NCI-H2171 (cell line): ENCODE measurements at places on chromosomes 7 and 10.
A peak's percentile ranks its signal among the peaks of the same experiment; 100 is the strongest.

DNA sequence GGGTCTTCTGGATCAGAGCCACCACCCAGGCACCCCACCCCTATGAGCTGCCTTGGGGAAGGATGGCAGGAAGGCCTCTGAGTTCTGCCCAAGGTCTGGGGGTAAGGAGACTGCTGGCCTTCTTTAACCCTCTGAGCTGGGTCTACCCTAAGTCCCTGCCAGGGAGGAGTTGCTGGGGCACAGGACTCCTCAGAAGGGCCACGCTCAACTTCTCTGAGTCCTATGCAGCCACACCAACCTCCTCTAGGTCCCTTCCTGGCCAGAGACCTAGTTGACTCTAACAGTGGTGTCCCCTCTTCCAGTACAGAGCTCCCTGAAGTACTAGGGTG lies 2.6 kb upstream of the NEURL1 start:
- no peak for DNase-seq

DNA sequence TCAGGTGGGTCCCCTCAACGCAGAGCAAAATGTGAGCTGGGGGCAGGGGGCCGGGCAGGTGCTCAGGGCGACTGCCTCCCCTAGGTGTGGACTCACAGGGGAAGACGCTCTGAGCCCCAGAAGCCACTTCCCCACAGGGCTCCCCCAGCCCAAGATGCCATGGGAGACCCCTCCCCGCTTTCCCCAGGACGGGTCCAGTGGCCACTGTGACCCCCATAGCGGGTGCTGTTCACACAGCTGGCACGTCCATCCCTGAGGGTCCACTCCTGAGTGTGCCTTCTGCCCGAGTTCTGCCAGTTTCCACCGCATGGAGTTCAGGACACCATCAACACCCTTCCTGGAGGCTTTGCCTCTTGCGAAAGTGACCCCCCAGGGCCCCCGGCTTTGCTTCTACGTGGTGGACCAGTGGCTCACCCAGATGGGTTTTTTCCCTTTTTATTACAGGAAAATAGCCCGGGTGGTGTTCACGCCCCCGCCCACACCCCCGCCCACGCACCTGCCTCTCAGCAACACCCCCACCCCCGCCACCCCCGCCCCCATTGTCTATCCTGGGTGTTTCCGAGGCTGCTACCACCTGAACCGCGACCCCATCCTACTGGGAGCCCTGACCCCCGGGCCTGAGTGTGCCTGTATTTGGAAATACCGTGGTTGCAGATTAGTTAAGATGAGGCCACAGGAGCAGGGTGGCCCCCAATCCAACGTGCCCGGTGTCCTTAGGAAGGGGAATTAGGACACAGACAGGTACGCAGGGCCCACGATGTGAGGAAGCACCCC lies 32.0 kb downstream of the ADAP1 start:
- no peak for DNase-seq

DNA sequence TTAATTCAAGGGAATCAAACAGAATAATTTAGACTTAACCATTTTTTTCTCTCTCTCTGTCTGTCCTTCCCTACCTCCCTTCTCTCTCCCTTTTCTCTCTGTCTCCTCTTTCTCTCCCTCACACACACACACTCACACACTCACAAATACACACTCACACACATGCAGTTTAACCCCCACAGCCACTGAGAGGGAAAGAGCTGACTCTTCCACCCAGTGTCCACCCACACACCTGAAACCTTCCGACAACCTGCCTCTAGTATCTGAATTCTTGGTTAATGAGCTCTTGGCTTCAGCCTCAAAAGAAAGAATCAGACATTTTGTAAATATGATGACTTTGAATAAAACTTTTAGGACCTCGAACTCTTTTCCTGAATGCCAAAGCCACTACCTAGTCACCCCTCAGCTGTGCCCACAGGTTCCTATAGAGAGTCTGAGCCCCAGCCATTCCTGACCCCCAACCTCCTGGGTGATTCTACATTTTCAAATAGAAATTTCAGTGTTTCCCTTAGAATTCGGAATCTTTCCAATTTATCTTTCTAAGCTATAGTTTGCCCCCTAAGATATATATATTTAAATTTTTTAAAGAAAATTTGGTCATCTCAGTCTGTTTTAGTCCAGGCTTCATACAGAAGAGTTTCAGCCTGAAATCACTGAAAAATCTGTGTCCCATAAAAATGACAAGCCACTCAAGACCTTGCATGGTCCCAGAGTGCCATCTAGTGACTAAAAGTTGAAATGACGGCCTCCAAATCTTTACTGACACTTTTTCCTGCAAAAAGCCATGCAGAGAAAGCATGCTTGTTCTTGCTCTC lies 202.8 kb downstream of the IPMK start:
- peak; percentile 0 for DNase-seq

DNA sequence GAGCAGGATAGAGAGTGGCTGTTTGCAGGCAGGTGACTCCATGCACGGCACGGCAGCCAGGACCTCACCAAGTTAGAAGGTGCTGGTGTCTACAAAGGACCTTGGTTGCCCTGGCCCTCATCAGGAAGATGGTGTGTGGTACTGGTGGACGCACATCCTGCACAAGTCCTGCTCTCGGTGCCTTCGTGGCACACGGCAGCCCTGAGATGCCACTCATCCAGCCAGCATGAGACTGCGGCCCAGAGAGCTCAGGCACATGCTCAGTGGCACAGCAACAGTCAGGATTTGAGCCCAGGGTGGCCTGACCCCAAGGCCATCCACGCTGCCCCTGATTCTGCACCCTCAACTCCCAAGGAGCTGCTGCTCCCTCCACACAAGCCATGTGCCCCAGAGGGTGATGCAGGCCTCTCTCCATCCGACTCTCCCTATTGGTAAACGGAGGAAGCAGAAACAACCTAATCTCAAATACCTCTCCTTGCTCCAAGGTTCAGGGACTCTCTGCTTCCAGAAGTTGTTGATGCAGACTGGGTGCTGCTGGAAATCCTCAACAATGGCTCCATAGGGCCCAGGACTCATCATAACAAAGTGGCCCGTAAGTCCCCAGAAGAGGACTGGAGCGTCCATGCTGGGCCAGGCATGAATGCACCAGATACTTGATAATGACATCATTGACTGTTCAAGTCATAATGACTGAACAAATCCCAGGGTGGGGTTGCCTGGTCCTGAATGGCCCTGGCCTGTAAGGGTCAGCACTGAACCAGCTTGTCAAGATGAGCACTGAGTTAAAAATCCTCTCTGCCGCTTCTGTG lies 93.6 kb downstream of the ARHGAP22 start:
- DNase-seq = no peak

DNA sequence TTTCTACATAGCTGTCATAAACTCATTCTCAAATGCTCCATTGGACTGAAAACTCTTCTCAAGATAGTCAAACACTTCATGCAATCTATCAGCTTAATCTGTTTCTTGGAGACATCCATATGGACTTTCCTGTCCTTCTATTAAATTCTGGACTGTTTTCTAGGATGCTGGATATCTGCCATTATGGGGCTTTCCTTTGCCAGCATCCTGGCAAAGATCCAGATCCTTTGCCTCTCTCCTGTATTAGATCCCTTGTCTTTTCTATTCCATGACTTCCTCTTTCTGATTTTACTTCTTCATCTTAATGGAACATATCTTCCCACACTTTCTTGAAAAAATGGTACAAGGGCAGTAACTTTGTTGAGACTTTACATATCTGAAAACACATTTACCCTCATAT lies 35.9 kb upstream of the SKAP2 start:
- DNase-seq = peak; percentile 13

DNA sequence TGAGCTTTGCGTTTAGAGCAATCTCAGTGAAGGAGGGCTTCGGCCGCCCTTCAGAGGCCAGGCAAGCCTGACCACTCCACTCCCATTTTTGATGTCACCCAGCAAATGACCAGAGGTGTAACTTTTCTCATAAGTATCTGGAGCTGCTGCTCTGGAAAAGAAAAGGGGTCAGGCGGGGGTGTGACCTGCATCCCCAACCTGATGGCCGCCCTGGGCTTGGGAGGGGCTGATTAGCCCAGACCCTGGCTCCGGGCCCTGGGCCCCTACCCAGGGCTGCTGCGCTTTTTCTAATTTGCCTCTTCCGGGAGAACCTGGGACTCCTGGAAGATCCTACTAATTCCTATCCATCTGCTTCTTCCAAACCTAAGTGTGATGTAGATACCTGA lies 9.6 kb upstream of the EBF3 start:
- no peak for DNase-seq

- no peak for DNase-seq
Observed at GRCh38 chr10:36574207-36574606, 551.2 kb upstream of the ANKRD30A start.

GRCh38 chr7:140643416-140643815 lies 2.8 kb upstream of the DENND2A start:
- no peak for DNase-seq

DNA sequence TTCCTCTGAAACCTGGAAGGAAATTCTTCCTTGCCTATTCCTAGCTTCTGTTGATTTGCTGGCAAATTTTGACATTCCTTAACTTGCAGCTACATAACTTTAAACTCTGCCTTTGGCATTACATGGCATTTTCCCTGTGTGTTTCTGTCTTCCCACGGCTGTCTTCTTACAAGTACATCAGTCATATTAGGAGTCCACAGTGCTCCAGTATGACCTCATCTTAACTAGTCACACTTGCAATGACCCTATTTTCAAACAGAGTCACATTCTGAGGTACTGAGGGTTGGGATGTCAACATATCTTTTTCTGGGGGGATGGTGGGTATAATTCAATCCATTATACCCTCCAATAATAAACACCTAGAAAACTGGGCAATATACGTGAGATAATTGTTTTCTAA lies 37.4 kb upstream of the EPHB6 start:
- DNase-seq = no peak

DNA sequence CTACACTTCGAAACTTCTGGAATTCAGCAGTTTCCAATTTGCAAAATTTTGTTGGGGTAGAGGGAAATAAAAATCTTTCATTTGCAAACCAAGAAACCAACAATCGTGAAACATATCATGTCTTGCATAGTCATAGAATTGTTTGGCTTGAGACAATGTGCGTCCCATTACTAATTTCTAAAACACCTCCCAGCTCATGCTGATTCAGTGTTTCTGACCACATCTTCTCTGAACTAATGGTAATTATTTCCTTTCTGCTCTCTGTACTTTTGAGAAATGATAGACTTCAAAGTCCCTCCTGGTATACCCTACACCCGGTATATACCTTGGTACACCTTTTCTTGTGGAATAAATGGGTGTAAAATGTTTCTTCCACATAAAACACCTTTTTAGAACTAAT lies 41.8 kb upstream of the TSPAN13 start:
- no peak for DNase-seq

DNA sequence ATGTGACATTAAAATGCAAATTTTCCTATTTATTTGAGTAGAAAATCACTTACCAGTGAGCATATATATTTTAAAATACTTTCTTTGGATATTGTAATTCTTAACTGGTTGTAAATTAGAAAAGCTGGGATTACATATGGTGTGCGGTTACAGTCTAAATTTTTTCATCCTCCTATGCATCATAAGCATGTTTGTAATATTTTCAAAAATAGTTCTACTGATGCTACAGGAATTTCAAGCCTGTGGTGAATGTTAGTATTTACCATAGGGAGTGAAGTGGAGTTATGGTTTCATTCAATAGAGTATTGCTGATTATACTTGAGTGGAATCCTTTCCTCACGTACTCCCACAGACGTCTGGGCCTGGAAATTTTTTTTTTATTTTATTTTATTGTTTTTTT lies 34.6 kb upstream of the ST7 start:
- no peak for DNase-seq

DNA sequence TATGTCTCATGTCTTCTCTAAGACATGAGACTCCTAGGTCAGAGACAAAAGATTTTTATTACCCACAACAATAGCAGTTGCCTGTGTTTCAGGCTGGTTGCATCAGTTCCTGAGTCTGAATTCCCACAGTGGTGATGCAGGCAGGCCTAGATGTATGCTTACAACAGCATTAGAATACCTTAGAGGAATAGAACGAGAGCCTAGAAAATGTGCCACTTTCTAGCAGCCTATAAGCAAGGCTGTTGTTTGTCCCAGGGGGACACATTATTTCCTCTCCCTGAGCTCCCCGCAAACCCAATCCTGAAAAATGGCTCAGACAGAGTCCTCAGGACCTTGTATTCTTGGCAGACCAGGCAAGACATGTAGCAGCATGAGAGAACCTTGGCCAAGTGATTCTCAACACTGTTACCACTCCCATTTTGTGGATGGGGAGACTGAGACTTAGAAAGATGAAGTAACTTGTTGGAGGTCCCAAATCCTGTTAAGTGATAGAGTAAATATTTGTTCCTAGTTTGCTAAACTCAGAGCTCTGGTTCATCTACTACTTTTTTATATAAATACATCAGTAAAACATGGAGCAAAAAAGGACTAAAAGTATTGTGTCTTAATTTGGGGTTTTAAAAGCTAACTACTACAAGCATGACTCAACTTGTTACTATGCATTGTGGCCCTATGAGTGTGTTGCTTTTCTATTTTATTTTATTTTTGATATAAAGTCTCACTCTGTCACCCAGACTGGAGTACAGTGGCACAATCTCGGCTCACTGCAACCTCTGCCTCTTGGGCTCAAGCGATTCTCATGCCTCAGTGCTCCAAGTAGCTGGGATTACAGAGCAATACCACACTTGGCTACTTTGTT lies 14.2 kb downstream of the VTI1A start:
- DNase-seq = no peak

DNA sequence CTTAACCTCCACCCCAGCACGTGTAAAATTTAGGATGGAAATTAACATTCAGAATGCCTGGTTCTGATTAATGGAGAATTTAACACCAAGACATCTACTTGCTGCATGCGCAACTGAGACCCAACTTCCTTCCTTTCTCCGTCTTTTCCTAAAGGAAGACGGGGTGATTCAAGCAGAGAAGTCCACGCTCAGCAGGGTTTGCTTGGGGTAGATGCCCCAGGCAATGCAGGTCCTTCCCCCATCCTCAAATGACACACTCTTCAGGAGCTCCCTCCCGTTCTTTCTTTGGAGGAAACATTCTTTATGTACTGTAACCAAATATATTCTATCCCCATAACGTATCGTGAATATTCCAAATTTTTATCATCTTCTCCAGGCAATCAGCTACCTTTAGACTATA lies 47.0 kb downstream of the FAM171A1 start:
- DNase-seq = no peak

GRCh38 chr10:60429084-60429849 lies 39.6 kb upstream of the ANK3 start:
- DNase-seq = no peak

DNA sequence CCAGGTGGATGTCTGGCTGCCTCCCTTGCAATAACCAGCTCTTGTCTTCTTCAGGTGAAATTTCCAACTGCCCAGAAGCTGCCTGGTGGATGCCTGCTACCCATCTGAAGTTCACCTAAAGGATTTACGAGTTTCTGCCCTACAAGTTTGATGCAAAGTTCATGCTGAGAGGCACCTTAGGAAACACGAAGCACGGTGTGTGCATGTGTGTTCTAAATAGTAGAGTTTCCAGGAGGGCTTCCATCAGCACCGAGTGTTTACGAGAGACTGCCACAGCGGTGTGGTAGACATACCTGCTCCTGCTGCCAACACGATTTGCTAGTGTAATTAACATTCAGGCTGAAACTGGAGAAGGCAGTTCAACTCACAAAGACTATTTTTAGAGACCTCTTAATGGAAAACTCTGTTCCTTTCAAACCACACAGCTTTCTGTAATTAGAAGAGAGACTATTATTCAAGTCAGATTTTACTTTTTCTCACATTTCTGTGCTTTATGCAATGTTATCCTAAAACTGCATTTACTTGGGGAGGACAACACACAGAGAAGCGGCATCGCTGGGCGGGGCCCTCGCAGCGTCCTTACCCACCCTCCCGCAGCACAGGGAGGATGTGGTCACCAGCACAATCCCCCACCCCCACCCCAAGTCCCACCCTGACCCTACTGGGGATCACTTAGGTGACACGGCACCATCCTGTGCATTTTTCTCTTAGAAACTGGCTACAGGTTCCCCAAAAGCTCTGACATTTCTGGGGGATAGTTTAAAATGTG lies 15.5 kb upstream of the CPXM2 start:
- peak; percentile 31 for DNase-seq

GRCh38 chr10:103672345-103672744 lies 178.8 kb downstream of the NEURL1 start:
- no peak for DNase-seq
